ENCODE measurements at places on chromosomes 5 and 9. TPM values are rescaled to one million over a fixed set of nuclear protein-coding genes. Genes with fewer than 3 reads are reported as not detected.

Gene NMRK1
- 16.0 TPM for total RNA-seq

Gene CDH9
- total RNA-seq = not detected

Gene BHMT2
- total RNA-seq = not detected

Gene UBAP2
- 21.6 TPM for total RNA-seq

Gene TDRD7
- 4.4 TPM for total RNA-seq

Gene TAF11L7
- not detected for total RNA-seq

Gene SLC34A3
- total RNA-seq = not detected

Gene NTRK2
- not detected for total RNA-seq

Gene NUTM2F
- not detected for total RNA-seq

Gene PCDHAC1
- total RNA-seq = 1.7 TPM

Gene PCDHB4
- total RNA-seq = 0.13 TPM

Gene ANP32B
- 7.1 TPM for total RNA-seq

Gene NEUROG1
- not detected for total RNA-seq

Gene MLANA
- not detected for total RNA-seq

Gene PHF24
- 0.26 TPM for total RNA-seq

Measured in bronchial epithelial cell (primary cell).